Activated CD4-positive, alpha-beta T cell treated with anti-CD3 and anti-CD28 coated beads, Interleukin-2, amount 10 ng/mL, durations not matched to agents 7 days and 5 days (primary cell): ENCODE measurements at places on chromosomes 4 and X. TPM values are rescaled to one million over a fixed set of nuclear protein-coding genes. Genes with fewer than 3 reads are reported as not detected.

The ASB12 gene
- not detected for total RNA-seq

The SRPK3 gene
- total RNA-seq, result not detected

The TGIF2LX gene
- not detected for total RNA-seq

DNA sequence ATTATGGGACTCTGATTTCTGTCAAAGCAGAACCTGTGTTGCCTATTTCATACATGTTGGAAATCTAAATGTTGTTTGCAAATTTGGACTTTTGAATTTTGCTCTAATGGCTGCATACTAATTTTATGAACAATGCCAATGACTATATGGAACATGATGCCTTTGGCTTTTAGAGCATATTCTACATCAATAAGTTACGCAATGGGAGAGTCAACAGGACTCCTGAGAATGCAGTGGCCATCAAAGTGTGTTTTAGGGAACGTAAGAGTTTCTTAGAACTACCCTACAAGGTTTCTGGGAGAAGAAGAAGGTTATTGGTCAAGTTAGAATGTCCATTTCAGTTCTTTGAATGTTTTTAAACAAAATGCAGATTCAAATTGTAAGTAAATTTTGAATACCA, 76.1 kb downstream of the SLIT2 start:
- DNase-seq, result no peak

DNA sequence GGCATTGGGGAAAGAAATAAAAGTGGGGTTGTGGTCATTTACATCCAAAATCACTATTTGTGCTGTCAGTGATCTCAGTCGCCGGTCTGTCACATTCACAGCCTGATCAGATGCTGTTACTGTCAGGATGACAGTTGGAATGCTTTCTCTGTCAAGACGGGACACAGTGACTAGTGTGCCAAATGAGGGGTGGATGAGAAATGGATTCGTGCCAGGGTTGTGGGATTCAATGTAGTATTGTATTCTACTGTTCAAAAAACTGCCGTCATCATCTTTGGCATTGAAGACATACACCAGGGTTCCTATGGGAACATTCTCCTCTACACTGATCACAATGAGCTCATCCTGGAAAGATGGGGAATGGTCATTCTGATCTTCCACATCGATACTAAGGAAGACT, 171.1 kb downstream of the DCHS2 start:
- DNase-seq, result no peak
